ENCODE measurements at places on chromosomes 13 and 19.

DNA sequence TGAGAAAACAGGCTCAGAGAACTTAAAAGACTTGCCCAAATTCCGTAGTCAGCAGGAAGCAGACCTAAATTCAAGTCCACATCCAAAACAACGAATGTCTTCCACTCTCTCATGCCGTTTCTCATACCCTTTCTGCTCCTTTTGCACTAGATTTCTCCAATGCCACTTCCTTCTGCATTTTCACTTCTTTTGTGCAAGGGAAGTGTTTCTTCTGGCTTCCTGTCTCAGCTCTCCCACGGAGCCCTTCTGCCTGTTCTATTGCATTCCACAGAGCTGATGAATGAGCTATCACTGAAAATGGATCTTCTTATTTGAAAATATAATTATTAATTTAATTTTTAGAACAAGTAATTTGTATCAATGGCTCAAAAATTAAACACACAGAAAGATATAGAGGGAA lies 56.1 kb upstream of the STK24 start:
- no peak for DNase-seq

DNA sequence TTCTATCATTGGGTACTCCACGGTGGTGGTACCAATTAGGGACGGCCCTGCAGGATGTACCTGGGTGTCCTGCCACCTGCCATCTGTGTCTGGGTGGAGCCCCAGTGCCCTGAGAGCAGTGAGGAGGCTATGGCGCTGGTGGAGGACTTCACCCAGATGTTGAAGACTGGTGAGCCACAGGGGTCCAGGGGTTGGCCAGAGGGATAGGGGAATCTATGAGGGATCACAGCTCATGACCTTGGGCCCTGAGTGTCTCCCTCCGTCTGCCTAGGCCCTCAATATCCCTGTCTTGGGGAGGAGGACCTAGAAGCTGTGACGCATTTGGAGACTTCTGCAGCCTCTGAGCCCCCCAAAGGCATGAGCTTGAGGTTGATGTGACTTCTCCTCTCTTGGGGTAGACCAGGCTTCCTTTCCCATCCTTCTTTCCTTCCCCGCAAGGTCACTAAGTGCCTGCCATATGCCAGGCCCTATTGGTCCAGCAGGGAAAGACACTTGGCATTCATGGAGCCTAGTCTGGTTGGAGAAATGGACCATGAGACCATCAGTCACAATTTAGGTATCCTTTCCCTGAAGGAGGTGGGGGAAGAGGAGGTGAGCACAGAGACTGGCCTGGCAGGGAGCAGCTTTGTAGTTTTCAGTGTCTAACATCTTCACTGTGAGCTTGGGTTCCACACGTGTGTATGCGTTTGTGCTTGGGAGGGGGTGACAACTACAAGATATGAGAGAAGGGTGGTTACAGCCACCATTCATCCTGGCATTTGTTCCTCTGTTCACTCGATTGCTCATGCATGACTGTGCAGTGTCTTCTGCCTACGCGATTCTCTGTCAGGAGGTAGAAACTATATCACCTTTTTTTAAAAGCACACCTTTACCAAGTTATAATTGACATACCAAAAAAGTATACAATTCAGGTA lies 5.1 kb upstream of the MZF1 start:
- DNase-seq = no peak

GRCh38 chr13:55569082-55569481 lies 1571.6 kb upstream of the PRR20A start:
- no peak for DNase-seq

GRCh38 chr13:44160591-44161191 lies 212.9 kb upstream of the SERP2 start:
- DNase-seq = no peak

DNA sequence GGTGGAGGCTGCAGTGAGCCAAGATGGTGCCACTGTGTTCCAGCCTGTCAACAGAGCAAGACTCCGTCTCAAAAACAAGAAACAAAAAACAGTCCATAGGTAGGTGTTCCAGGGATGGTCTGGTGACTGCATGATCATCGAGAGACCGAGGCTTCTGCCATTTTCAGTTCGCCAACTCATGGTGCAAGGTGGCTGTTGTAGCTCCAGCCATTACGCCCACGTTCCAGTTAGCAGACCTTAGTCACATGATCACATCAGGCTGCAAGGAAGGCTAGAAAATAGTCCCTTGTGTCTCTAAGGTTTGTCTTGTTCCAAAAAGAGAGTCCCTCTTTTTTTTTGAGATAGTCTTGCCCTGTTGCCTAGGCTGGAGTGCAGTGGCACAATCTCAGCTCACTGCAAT lies 3.1 kb upstream of the CLASRP start:
- no peak for DNase-seq

DNA sequence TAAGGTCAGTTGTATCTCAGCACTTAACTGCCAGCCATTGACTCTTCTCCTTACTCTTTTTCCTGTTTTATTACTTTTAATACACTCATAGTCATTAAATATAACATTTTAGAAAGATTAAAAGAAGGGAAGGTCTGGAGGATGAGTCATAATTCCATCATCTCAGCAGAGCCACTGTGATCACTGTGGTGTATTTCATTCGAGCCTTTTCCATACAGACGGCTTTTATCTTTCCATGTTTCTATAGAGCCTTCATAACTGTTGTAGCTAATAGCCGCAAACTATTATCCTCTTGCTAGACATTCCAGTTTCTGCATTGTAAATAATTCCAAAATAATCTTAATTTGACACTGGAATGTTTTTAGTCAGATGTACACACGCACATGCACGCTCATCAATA lies 4.7 kb upstream of the FLT1 start:
- DNase-seq = no peak

- no peak for DNase-seq
These were observed 82.9 kb downstream of the POU4F1 start for GRCh38 chr13:78520425-78520824.

DNA sequence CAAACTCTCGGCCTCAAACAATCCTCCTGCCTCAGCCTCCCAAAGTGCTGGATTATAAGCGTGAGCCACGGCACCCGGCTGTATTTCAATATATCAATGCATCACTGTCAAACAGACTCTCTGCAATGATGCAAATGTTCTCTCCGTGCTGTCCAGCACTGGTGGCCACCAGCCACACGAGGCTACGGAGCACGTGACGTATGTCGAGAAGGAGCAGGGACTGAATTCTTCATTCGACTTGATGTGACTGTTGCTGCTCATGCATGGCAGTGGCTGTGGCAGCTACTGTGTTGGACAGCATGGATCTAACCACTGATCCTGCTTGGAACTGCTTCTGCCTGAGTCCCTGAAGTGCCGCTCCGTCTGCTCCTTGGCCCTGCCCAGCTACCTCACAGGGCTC lies 9.8 kb downstream of the LRRC4B start:
- DNase-seq = no peak

DNA sequence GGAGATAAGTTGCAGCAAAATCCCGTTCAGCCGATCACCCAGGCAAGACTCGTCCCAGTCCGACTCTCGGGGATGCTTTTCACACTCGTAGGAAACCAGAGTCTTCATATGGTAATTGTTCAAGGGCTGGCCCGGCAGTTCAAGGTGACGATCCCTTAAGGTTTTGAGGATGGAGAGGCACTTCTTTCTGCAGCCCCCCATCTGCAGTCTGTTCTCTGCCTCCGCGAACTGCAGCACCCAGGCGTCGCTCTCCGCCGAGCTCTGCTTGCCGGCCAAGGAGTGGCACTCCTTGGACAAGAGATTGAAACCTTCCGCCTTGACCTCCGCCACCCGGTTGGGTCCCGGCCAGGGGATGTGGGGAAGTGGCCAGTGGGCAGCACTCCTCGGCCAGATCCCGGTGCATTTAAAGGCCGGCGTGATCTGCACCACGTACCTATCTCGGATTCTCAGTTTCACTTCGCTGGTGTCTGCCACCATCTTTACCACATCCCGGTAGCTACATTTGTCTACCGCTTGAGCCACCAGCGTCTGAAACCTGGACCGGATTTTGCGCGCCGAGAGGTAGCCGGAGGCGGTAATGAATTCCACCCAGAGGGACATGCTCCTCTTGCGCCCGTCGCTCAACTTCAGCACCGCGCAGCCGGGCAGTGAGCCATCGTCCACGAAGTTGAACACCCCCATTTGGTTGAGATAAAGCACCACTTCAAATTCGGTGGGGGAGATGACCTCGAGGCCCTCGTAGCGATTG lies 1.1 kb downstream of the MAB21L1 start:
- no peak for DNase-seq

DNA sequence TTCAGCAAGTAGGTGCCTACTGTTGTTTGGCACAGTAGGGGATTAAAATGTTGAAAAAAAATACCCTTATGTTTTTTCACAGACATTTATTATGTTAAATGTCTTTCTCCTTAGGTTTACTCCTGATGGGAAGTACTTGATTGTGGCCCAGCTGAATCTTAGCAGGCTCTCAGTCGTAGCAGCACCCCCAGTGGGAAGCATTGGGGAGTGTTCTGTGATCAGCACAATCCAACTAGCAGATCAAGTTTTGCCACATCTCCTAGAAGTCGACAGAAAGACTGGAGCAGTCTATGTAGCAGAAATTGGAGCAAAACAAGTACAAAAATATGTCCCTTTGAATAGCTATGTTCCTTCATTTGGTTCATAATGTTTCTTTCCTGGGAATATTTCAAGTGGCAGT lies 9.3 kb downstream of the NHLRC3 start:
- no peak for DNase-seq

DNA sequence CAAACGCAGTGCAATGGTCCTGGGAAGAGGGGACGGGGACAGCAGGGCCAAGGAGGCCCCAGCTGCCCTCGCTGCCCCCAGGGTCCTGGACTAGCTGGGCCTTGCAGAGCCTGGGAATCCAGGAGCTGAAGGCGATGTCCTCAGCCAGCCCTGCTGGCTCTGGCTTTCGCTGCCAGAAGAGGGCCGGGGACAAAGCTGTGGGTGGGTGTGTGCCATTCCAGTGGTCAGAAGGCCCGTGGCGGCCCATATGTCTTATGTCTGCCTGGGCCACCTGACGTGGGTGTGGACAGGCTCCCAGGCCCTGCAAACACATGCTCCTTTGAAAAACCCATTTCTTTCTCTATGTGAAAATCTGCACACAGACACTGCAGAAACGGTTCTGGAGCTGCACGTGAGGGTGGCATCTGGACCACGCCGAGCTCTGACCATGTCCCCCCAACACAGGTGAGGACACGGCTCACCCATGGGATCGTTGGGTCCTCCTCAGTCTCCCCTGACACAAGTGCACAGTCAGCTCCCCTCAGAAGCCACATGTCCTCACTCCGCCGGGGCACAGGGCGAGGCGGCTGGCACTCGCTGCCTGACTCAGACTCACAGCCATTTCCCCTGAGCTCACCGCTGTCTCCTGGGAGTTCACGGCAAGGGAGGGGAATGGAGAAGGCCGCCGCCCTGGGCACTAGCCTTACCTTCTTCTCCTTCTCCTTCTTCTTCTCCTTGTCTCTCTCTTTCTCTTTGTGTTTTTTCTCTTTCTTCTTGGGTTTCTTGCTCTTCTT lies 16.9 kb downstream of the IZUMO4 start:
- DNase-seq = no peak

GRCh38 chr13:30593001-30593400 lies 24.7 kb upstream of the USPL1 start:
- DNase-seq = no peak

- peak; percentile 55 for DNase-seq
These were observed 850 bp downstream of the MTMR6 start for GRCh38 chr13:25286308-25286968.

DNA sequence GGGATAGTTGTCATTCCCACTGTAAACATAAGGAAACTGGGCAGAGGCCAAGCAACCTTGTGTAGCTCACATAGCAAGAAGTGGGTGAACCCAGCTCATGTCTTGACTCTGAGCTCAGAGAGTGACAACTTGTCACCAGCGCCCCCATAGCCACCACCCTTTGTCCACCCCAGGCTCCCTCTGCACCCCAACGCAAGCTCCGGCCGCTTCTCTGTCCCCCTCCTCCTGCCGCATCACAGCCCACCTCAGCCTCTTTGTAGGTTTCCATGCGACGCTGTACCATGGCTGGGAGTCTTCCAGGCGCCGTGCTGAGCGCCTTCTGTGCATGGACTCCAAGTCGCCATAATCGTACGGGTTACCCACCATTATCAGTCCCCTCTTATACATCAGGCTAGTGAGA lies 3.3 kb downstream of the GP6 start:
- DNase-seq = no peak

DNA sequence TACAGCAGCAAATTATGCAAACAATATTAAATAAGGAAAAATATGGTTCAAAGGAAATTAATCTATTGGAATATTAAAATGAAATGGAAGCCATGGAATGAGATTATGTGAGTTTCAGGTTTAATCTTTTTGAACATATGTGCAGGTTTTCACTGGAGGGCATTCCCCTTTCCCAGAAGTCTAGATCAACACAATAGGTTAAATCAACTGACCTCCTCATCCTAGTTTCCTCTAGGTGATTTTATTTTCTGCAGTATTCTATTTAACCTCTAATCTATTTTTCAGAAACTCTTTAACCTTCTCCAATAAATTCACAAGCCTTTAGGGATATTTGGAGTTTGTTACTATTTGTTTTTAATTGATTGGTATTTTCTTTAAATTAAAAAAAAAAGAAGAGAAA lies 2657.6 kb upstream of the PCDH20 start:
- DNase-seq = no peak

- DNase-seq = no peak
These were observed 7.7 kb upstream of the NANOS3 start for GRCh38 chr19:13869281-13869680.

GRCh38 chr13:26179344-26179743 lies 42.8 kb downstream of the RNF6 start:
- DNase-seq = no peak

GRCh38 chr13:112846411-112847115 lies 122.5 kb upstream of the MCF2L start:
- no peak for DNase-seq

DNA sequence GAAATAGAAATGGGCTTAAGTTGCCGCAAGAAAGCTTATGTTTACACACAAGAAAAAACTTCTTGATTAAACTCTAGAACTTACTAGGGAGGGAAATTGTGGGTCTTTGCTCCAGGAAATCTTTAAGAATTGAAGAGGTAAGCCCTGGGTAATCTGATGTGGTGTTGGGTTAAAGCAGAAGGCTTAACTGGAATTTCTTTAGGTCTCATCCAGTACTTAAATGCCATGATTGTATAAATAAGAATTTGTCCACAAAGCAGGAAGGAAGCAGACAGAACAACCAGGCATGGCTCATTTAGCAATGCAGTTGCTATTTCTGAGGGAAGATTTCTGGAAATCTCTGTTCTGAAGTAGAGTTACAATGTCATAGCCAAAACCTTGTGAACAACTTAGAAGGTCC lies 360.4 kb downstream of the KLF5 start:
- no peak for DNase-seq

DNA sequence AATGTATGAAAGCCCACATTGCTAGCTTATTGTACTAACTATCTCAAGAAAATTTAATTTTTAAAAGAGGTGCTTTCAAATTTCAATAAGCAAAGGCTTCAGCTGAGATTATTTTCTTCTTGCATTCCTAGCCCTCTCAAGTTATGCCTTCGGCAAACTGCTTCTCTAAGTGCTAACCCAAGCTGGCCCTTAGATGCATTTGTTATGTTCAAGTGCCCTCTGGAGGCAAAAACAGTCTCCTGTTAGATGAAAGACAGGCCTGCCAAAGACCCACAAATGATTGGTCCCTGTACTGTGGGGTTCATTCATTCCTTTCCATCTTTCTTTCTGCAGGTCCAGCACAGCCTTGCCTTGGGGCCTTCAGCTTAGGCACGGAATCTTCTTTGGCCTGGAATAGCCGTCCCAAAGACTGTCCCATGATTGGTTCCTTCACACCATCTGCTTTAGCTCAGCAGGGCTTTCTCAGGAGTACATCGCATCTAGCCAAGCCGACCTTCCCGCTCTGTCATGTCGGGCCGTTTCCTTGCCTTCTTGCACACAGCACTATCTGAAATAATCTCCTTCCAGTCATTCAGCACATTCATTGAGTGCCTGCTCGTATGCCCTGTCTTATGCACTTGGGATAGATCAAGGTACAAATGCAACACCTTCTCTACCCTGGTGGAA lies 26.4 kb upstream of the TPTE2 start:
- peak; percentile 82 for DNase-seq
